Left renal cortex interstitium (tissue), 4 donors: ENCODE measurements at places on chromosomes 7 and 10. TPM values are rescaled to one million over a fixed set of nuclear protein-coding genes. Genes with fewer than 3 reads are reported as not detected.

PRKG1 gene
- 14.3 TPM for polyA plus RNA-seq

CNTNAP2 gene
- 22.3 TPM for polyA plus RNA-seq

ACADSB gene
- 30.2 TPM for polyA plus RNA-seq

CYP26C1 gene
- 0.12 TPM for polyA plus RNA-seq

SPRN gene
- 7.5 TPM for polyA plus RNA-seq

CAMK1D gene
- 11.1 TPM for polyA plus RNA-seq

RASA4B gene
- 13.0 TPM for polyA plus RNA-seq

FAM171A1 gene
- polyA plus RNA-seq, result 95.2 TPM

HOXA10 gene
- 147 TPM for polyA plus RNA-seq

ZPBP gene
- polyA plus RNA-seq, result 0.52 TPM

DNA sequence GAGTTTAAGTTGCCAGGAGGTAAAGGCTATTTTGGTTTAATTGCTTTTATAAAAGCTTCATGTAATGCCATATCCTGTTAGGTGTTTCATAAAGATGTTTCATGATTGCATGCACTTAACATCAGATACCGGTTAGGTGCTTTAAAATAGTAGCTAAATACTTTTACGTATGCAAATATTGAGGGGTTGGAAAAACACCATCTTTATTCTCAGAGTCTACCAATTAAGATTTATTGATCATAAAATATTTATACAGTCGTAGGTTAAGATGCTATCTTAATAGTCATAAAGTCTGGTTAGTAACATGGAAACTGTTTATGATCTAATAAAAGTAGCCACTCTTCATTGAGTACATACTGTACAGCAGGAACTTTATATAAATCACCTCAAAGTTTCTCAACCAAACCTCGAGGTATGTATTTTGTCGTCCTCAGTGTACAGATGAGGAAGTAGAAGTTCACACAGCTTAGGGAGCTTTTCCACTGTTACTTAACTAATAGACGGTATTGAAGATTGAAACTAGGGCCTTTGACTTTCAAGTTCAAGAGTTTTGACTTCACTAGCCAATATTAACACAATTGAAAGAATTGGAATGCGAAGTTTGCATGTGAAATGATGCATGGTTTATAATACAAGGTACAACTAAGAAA is 897.1 kb downstream of the GATA3 start:
- DNase-seq, result no peak

DNA sequence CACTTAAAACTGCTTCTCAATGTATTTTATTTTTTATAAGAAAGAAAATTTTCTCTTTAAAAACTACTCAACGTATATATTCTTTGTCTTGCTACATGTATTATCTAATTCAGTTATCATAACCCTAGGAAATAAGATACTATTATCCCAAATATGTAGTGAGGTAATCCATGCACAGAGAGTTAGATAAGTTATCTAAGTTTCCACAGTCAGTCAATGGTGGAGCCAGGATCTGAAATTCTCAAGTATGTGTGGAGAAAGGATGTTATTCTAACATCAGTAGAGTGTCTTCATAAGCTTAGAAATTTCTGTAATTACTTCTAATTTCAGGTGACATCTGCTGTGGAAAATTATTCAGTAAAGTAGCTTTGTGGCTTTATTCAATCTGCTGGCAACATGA is 239.9 kb downstream of the CSTF2T start:
- DNase-seq, result no peak

GRCh38 chr7:129311429-129311828 is 86.6 kb downstream of the AHCYL2 start:
- DNase-seq, result no peak

DNA sequence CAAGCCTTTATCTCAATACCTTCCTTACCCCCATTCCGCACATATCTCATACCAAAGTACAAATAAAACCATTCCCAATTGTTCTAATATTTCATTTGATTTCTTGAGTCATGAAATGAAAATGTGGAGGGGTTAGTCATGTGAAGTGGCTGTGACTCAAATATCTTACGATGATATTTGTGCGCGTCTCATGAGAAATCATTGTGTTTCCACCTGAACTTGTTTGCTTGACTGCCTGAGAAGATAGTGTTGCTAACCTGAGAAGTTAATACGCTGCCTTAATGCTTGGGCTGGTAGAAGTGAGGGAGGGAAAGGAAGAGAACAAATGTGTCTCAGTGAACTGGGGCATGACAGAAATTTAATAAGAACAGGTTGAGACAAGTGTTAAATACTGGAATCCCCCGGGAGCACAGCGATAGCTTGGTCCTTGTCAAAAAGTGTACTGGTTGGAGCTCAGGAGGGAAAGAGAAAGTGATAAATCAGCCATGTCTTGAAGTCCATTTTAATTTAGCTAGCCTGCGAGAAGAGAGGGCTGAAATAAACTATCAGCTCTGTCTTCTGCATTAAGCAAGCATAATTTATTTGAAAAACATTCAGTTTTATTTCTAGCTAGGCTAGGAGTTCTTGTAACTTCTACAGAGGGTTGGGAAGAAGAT is 7.2 kb upstream of the EPHA1 start:
- DNase-seq, result no peak

DNA sequence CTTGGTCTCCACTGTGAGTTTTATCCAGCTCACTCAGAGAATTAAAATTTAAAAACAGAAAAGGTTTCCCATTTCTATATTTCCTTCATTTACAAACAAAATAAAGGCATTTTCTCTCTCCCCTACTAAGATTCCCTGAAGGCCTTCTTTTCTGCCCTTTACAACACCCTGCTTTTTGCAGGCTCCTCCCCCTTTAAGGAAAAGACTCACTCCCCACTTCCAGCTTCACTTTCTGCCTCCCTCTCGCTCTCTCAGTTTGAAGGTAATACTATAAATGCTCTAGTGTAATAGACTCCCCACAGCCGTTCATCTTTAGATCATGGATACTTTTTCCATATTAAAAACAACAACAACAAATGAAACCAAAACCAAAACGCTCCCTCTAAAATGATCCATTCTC is 53.3 kb downstream of the CDHR3 start:
- DNase-seq, result no peak

DNA sequence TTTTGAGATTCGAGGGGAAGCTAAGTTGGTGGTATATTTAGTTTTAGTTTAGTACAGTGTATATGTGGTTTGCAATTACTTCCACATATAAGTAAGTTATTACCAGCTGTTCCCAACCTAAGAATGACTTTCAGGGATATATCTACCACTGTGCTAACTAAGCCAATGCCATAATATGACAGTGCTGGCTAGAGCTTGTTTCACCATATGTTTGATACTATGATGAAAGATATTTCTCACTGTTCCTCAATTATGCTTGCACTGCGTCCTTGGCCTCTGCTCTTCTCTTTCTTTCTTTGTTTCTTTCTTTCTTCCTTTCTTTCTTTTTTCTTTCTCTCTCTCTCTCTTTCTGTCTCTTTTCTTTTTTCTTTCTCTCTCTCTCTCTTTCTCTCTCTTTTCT is 113.8 kb upstream of the SKAP2 start:
- DNase-seq, result no peak

DNA sequence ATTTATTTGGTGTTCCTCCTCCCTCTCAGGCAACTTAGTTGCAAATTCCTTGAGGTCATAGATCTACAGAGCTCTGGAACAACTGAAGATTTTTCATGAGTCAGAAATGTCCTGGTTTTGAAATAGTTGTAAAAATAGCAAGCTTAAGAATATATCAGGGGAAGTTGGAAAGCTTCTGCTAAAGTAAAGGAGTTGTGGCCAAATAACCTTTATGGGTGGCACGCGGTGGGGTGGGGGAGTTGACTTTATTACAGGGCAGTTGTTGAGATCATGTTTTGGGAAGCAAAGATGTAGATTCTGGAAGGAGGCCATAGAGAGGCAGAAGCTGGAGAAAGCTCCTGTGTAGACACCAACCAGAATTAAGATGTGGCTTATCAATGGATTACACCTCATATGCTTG is 326.0 kb upstream of the MTPN start:
- no peak for DNase-seq

DNA sequence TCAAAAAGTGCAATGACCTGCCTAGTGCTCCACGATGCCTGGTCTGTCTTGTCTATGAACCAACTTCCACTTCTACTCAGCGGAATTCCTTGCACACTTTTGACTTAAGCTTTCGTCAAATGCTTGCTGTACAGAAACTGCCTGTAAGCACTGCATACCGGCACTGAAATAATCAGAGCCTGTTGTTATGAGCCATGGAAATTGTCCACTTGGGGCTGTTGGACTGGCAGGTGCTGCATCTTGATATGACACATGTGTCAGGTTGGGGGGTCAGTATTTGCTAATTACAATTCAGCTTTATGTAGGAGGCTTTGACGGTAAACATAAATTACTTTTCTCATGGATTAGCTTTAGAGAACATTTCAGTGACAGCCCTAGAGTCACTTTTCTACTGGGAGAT is 32.0 kb upstream of the KLF6 start:
- DNase-seq, result no peak

GRCh38 chr7:66442385-66442784 is 186.3 kb upstream of the KCTD7 start:
- DNase-seq, result no peak

DNA sequence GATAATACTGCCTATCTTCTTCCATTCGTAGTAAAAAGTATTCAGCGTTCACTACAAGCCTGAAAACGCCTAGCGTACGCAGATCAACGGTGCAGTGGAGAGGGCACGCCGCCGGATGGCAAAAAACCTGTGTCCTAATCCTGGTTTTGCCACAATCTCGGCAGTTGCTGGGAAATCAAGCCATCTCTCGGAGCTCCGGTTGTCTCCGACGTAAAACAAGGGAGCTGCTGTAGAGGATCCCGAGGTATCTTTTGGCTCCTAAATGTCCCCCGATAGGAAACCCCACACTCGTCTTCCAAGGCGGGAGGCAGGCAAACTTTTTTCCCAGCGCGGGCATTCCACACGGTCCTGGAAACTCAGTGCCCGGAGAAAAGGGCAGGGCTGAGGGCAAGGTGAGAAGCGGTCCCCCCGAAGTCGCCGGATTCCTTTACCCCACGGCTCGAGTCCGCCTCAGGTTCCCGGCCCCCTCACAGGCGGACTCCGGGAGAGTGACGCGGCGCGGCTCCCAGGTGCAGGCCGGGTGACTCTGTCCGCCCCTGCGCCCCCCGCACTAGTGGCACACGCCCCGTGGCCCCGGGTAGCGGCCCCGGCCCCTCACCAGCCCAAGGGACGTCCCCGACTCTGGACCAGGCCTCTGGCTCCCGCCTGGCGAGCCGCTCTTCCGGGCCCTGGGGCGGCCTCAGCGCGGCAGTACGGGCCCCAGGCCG is 649 bp downstream of the IDE start:
- no peak for DNase-seq

- no peak for DNase-seq
Measured at GRCh38 chr10:27696466-27696865, 49.2 kb downstream of the MKX start.

DNA sequence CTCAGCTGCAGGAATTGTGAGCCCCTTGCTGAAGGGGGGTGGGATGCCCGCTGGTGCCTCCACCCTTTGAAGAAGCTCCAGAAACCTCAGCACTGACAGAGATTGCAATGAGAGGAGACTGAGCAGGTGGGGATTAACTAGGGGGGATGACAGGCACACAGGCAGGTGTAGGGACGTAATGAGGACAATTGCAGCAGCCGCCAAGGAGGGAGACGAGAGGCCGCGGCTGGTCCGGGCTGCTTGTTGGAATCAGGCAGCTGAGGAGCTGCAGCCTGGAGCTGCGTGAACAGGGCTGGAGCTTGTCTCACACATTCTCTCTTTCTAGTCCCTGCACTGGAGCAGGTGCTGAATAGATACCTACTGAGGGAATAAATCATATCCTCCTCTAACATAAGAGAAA is 122.0 kb upstream of the TCERG1L start:
- no peak for DNase-seq

GRCh38 chr10:130877126-130877525 is 434.4 kb downstream of the TCERG1L start:
- no peak for DNase-seq

GRCh38 chr7:79787623-79788022 is 334.2 kb upstream of the MAGI2 start:
- DNase-seq, result no peak

DNA sequence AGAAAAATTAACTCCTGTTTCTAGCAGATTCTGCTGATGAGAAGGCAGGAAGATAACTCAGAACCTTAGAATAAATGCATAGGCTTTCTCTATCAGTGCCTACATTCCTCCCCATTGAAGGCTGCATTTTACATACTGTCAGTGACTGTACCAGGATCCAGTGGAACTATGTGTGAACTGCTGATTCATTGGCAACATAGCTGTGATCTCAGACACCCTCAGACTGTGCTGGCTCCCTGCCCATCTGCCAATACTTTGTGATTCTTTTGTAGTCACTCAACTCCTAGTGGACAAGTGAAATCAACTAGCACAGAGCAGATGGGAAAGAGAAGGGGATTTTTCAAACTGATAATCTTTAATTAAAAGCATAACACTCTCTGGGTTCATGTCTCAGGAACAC is 375.8 kb downstream of the MDFIC start:
- no peak for DNase-seq

- DNase-seq, result no peak
Measured at GRCh38 chr7:12229046-12229445, 18.0 kb downstream of the TMEM106B start.

- DNase-seq, result no peak
Measured at GRCh38 chr7:22697876-22698606, 29.0 kb upstream of the IL6 start.

DNA sequence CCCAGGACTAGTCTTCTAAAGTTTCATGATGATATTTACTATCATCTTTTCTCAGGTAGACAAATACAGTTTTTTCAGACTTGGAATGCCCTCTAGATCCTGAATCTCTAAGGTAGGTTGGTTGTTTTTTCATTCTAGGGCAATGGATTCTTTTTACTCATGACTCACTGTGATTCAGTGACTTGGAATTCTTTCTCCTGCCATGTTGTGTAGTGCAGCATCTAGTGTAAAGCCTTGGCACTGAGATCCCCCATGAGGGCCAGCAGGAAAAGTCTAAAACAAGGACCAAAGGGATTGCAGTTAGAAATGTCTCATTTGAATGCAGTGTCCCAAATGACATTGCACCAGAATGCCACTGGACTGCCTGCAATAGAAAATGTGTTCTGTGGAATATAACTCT is 430.4 kb downstream of the NEBL start:
- DNase-seq, result no peak

GRCh38 chr10:118840071-118840775 is 85.5 kb upstream of the CACUL1 start:
- no peak for DNase-seq

DNA sequence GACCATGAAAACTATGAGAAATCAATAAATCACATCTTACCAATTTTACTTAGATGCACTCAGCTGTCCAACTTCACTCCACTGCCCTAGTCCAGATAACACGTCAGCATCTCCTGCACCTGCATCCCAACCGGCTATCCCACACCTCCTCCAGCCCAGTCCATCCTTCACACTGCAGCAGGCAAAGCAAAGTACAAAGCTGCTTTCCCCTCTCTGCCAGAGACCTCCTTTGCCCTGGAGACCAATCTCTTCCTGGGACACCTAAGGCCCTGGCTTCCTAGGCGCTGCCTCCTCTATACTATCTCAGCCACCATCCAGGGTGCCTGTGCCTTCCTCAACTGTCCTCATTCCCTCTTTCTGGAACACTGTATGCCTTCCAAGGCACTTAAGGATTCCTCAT is 90.3 kb upstream of the DDC start:
- DNase-seq, result no peak

- no peak for DNase-seq
Measured at GRCh38 chr10:95783741-95784140, 27.8 kb downstream of the ENTPD1 start.

- no peak for DNase-seq
Measured at GRCh38 chr10:11425296-11425610, 186.2 kb downstream of the USP6NL start.

- DNase-seq, result peak; percentile 44
Measured at GRCh38 chr7:43639858-43640491, 57.1 kb downstream of the STK17A start.
